ENCODE measurements at places on chromosomes 3 and 15. TPM values are rescaled to one million over a fixed set of nuclear protein-coding genes. Genes with fewer than 3 reads are reported as not detected.

GRCh38 chr3:167166594-167167253, 213.4 kb downstream of the ZBBX start:
- no peaks in the 10 kb centered on the region for H3K27me3 ChIP-seq
- no peak overlapping the region for H3K27ac ChIP-seq
- DNase-seq = no peak
- H3K36me3 ChIP-seq = no peaks in the 10 kb centered on the region
- H3K4me3 ChIP-seq = no peak overlapping the region
- H3K4me1 ChIP-seq = no peaks in the 10 kb centered on the region

GRCh38 chr3:107816107-107816506, 274.7 kb downstream of the CD47 start:
- DNase-seq = no peak
- H3K27me3 ChIP-seq = no peaks in the 10 kb centered on the region
- H3K4me3 ChIP-seq = no peak overlapping the region
- H3K36me3 ChIP-seq = no peaks in the 10 kb centered on the region
- H3K4me1 ChIP-seq = peaks cover 2% of the 10 kb centered on the region

GRCh38 chr3:36909181-36909580, 35.7 kb downstream of the TRANK1 start:
- no peak for DNase-seq
- H3K4me3 ChIP-seq = no peak overlapping the region
- H3K4me1 ChIP-seq = no peaks in the 10 kb centered on the region
- H3K27ac ChIP-seq = no peak overlapping the region
- H3K36me3 ChIP-seq = no peaks in the 10 kb centered on the region

DNA sequence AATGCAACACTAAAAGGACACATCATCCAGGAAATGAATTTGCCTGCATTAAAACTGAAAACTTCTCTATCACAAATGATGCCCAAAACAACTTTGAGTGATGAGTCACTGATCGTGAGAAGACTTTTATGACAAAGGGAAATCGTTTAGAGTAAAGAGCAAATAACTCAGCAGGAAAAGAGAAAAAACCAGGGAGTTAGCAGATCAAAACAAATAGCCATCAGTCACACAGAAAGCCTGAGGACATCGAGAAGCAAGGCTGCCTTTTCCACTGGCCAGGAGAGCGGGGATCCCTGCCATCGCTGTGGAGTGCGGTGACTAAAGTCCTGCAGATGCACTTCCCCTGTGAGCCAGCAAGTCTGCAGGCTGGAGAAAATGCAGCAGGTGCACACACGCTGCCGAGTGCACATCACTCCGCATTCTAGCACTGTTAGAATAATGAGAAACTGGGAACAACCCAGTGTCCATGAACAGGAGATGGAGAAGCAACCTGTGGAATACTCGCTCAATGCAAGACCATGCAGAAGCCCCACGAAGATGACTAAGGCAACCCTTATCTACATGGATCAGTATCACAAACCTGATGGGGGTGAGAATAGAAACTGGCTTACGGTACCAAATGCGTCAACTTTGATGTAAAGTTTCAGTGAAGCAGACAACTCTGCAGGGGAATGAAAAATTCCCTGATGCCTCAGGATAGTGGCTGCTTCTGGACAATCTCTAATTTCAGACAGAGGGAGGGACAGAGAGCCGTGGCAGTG, 86.4 kb downstream of the NSMCE3 start:
- peaks cover 4% of the 10 kb centered on the region for H3K4me1 ChIP-seq
- H3K4me3 ChIP-seq = no peak overlapping the region
- no peak for DNase-seq
- no peak overlapping the region for H3K27ac ChIP-seq

Gene PRKAR2A
- polyA plus RNA-seq = 5.2 TPM

Gene CIB2
- polyA plus RNA-seq = 39.6 TPM

Measured in SK-N-SH (cell line).